GDM1 (cell line): ENCODE measurements at places on chromosomes 3 and 15.

- no peak for DNase-seq
These were observed 27.1 kb downstream of the SPSB4 start for GRCh38 chr3:141078200-141078599.

DNA sequence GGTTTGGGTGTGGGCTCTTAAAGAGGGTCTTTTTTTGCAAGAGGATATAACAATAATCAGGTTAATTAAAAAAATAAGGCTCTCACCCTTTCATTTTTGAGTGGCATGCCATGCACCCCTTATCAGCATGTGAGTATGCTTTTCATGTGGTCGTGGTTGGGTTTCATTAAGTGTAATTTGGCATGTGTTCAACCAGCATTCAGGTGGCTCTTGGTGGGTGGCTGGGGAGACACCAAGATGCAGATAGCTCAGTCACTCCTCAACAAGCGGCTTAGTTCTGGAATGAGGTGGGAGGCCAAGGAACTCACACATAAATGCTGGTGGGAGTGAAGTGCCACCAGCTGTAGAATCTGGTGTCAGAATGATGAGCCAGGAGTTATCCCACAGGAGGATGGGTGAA lies 66.8 kb downstream of the FLNB start:
- DNase-seq: no peak

DNA sequence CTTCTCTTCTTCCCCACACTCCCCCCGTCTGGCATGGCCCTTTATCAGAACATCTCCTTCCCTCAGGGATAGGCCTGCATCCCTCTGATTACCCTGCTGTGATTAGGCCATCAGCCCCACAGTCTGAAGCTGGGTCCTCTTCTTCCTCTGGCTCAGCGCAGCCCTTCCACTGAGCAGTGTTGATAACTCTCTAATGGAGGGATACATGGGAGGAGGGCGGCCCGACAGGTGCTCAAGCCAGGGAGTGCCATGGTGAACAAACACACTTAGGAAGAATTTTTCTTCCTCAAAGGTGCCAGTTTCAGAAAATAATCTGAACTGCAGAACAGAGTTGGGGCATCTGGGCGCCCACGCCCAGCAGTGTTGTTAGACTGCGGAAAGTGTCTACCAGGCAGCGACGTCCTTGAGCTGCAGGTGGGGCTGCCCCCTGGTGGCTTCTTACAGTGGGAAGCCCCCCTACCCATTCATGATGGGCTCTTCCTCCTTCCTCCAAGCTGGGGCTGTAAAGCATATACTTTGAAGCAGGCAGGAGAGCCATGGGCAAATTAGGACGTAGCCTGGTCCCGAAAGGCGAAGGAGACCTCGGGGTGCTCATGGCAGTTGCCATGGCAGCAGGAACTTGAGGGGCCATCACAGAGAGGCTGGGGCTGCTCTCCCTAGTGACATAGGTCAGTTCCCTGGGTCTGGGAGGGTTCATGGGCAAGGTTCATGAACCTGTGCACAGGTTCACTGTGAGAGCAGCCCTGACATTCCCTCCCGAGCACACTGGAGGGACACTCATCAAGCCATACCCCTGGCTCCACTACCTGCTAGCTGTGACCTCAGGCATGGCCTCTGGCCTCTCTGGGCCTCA lies 33.2 kb upstream of the NR2C2 start:
- DNase-seq: no peak

GRCh38 chr3:182041668-182042291 lies 330.1 kb downstream of the SOX2 start:
- DNase-seq: no peak
